ENCODE measurements at places on chromosomes 3 and 15. TPM values are rescaled to one million over a fixed set of nuclear protein-coding genes. Genes with fewer than 3 reads are reported as not detected.

GRCh38 chr3:194503081-194503531 lies 16.3 kb upstream of the ATP13A3 start:
- no peaks in the 10 kb centered on the region for H3K27me3 ChIP-seq
- no peaks in the 10 kb centered on the region for H3K36me3 ChIP-seq
- H3K4me1 ChIP-seq, result no peaks in the 10 kb centered on the region
- H3K4me3 ChIP-seq, result no peak overlapping the region
- DNase-seq, result no peak

Gene COL6A5
- 4.9 TPM for total RNA-seq

DNA sequence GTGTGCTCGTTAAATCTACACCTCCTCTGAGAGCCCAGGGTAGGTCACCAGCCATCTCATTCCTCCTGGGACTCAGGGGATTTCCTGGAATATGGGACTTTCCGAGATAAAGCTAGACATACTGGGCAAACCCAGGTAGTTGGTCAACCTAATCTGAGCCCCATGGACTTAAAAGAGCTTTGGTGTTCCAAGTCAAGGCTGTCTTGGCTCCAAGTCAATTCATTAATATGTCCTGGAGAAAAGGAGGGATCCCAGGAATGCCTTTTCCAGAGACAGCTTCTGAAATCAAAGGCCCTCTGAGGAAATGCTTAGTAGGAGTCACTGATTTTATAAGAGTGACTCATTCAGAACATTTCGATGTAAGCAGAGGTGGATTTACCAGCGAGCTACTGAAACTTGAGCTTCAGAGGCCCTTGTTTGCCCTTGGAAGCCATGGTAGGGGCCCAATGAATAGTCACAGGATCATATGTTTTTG lies 137.3 kb upstream of the UBE2E1 start:
- no peak overlapping the region for H3K27ac ChIP-seq
- H3K4me3 ChIP-seq, result no peak overlapping the region
- H3K4me1 ChIP-seq, result peaks cover 6% of the 10 kb centered on the region
- H3K27me3 ChIP-seq, result peaks cover 14% of the 10 kb centered on the region
- no peak for DNase-seq
- H3K36me3 ChIP-seq, result no peaks in the 10 kb centered on the region

DNA sequence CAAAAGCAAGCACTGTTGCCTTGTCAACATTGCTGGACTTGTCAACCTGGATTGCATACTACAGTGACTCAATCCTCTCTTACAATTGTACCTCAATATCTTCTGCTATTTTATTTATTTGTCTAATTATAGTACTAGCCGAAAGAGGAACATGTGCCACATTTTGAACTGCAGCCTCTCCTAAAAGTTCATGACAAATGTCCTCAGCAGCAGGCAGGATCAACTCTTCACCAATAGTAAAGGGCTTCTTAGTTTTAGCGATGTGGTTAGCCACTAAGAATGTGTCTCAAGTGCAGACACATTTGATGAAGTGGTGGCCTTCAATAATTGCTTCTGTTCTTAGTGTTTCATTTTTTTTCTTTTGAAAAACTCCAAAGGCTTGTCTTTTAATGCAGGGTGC lies 13.2 kb downstream of the DOCK3 start:
- H3K4me3 ChIP-seq, result no peak overlapping the region
- DNase-seq, result no peak
- H3K4me1 ChIP-seq, result no peaks in the 10 kb centered on the region
- H3K27ac ChIP-seq, result no peak overlapping the region
- no peaks in the 10 kb centered on the region for H3K36me3 ChIP-seq
- peaks cover 3% of the 10 kb centered on the region for H3K27me3 ChIP-seq

- H3K4me3 ChIP-seq, result peak overlapping the region; percentile 69
- peak; percentile 15 for DNase-seq
- peak overlapping the region; percentile 54 for H3K27ac ChIP-seq
- H3K36me3 ChIP-seq, result peaks cover 8% of the 10 kb centered on the region
These were observed 390 bp downstream of the STARD5 start for GRCh38 chr15:81323559-81323943.

Measured in K562 (cell line).